H9 (cell line): ENCODE measurements at places on chromosomes 3 and 15. TPM values are rescaled to one million over a fixed set of nuclear protein-coding genes. Genes with fewer than 3 reads are reported as not detected.

Gene FMN1
- 1.9 and 2.0 TPM in 2 replicates for total RNA-seq

DNA sequence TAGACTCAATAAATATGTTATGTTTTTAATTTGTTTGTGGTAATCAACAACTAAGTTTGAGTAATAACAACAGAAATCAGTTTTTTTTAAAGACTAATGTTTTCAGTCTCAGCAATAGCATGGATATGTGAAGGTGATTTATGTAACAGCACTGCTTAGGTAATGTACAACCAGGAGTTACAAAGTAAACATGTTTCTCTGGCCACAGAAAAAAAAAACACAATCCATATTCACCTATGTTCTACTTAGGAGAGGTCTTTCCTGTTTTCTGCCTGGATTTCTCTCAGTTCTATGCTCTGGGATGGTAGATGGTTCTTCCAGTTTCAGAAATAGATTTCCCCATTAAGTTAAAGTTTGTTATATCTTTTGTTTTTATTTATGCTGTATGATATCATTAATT lies 579.4 kb downstream of the SI start:
- H3K27ac ChIP-seq: no peak overlapping the region
- H3K36me3 ChIP-seq: peaks cover 5% of the 10 kb centered on the region; the same call in 1 of the 2 replicates
- H3K4me3 ChIP-seq: no peak overlapping the region
- H3K4me1 ChIP-seq: no peaks in the 10 kb centered on the region

DNA sequence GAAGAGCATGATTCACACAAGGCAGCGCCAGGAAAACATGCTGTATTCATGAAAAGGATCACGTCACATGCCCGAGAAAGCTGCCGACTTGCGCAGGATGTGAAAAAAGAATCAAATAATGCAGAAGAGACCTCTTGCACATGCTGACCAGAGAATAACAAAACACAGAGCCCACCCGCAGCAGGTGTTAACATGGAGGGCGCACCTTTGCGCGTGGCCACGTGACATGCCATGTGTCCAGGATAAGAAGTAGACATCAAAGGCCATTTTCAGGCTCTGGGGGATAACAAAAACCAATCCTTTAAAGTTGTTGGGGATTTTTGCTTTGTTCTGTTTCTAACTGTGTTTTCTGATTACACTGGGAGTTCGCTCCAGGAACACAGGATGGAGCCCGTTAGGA lies 1332.8 kb downstream of the ZPLD1 start:
- H3K4me1 ChIP-seq: no peaks in the 10 kb centered on the region

- 0 out of 2 replicates have a peak, but pooled peaks cover 2% of the 10 kb centered on the region for H3K4me1 ChIP-seq
- DNase-seq: no peak
- no peak overlapping the region for H3K27ac ChIP-seq
- H3K4me3 ChIP-seq: no peak overlapping the region
- H3K36me3 ChIP-seq: peaks cover 2% of the 10 kb centered on the region; the same call in 1 of the 2 replicates
Observed at GRCh38 chr3:70150599-70150998, 151.1 kb downstream of the SAMMSON start.

Gene PPP1R14D
- total RNA-seq: not detected in 2 replicates

DNA sequence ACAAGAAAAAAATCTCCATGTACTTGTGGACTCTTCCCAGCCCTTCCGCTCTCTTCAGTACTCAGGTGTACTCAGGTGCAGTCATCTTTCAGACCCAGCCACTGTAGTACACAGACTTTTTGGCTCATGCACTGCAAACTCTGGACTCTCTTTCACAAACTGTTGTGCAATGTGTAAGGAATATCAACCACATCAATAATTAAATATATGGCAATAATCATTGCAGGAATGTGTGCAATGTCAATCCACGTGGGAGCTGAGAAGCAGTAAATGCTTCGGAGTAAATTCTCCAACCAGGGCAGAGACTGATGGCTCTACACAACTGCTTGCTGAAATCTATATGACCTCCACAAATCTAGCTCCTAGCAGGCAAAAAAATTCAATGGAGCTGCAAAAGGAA lies 287.3 kb upstream of the COL8A1 start:
- DNase-seq: no peak
- H3K27ac ChIP-seq: no peak overlapping the region
- H3K4me3 ChIP-seq: no peak overlapping the region
- no peaks in the 10 kb centered on the region for H3K4me1 ChIP-seq
- no peaks in the 10 kb centered on the region for H3K36me3 ChIP-seq

Gene ZCWPW2
- total RNA-seq: 0.31 and 0.35 TPM in 2 replicates

Gene CAMK1
- total RNA-seq: 9.0 and 9.2 TPM in 2 replicates

Gene EOMES
- total RNA-seq: 1.7 and 2.0 TPM in 2 replicates

Gene GABRB3
- total RNA-seq: 98.2 and 112 TPM in 2 replicates

DNA sequence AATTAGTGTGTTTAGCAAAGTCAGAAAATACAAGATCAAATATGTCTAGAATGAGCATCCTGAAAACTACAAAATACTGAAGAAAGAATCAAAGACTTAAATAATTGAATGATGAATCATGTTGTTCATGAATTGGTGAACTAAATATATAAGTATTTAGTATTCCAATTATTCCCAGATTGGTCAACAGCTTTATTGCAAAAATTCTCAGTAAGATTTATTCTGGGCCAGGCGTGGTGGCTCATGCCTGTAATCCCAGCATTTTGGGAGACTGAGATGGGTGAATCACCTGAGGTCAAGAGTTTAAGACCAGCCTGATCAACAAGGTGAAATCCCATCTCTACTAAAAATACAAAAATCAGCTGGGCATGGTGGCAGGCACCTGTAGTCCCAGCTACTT lies 250.0 kb upstream of the NECTIN3 start:
- no peak overlapping the region for H3K4me3 ChIP-seq
- H3K27me3 ChIP-seq: no peaks in the 10 kb centered on the region
- H3K27ac ChIP-seq: no peak overlapping the region
- no peak for DNase-seq
- no peaks in the 10 kb centered on the region for H3K4me1 ChIP-seq

- DNase-seq: no peak
- no peaks in the 10 kb centered on the region for H3K4me1 ChIP-seq
- H3K27me3 ChIP-seq: no peaks in the 10 kb centered on the region
- H3K27ac ChIP-seq: no peak overlapping the region
- no peak overlapping the region for H3K4me3 ChIP-seq
Observed at GRCh38 chr3:183275418-183275817, 22.4 kb downstream of the B3GNT5 start.

DNA sequence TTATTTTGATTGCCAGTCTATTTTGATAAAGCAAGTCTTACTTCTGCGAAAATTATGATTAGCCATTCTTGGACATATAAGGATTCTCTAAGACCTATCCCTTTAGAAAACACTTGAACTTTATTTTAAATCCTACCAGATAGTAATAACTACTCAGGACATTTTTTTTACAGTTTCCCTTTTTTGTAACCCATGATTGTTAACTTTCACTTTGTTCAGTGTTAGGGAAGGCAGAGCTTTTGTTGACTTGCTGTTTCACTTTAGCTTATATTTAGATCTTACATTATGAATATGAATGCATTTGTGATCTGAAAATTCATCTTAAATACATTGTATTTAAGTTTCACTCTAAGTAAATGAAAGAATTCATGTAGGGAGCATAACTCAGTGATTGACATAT lies 167.0 kb downstream of the AKAP13 start:
- H3K27me3 ChIP-seq: no peaks in the 10 kb centered on the region; the same call in 1 of the 2 replicates
- no peak for DNase-seq
- H3K27ac ChIP-seq: no peak overlapping the region
- H3K4me3 ChIP-seq: no peak overlapping the region

- H3K4me3 ChIP-seq: no peak overlapping the region
- no peaks in the 10 kb centered on the region for H3K27me3 ChIP-seq
- no peak for DNase-seq
- no peak overlapping the region for H3K27ac ChIP-seq
- H3K4me1 ChIP-seq: peaks cover 4% of the 10 kb centered on the region; the same call in 1 of the 2 replicates
Observed at GRCh38 chr15:62119227-62119864, 45.7 kb downstream of the C2CD4B start.

DNA sequence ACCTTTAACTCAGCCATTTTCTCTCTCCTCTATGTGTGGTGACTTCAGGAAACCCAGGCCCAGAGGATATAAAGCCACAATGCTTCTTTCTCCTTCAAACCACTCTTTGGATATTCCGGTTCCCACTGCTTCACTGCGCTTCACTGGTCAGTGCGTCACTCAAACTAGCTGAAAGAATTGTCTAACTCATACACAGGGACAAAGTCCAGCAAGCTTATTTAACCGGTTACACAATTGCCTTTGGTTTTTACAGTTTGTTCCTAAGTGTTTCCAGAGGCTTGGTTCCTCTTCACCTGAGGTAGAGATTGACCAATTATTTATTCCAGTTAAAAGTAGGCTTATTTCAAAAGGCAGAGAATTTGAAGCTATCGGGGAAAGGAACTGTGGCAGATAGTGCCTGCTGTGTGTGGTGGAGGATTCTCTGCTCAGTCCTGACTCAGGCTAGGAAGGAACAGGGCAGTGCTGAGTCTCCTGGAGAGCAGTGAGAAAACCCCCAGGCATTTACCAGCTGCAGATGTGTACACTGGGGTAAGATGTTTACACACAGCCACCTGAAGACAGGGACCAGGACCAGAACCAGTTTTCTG lies at the start of gene HGD:
Gene HGD, minus strand, starts transcription at position 145 of the 587 bp plus-strand sequence. Its CDS starts 128 bp downstream, at position 17.
- H3K4me1 ChIP-seq: peaks cover 3% of the 10 kb centered on the region; the same call in 1 of the 2 replicates
- no peak within 1 kb of the TSS for H3K4me3 ChIP-seq
- no peak within 1 kb of the TSS for H3K27ac ChIP-seq
- H3K27me3 ChIP-seq: no peaks in the 10 kb centered on the region

GRCh38 chr3:130656627-130657026 lies 90.0 kb downstream of the PIK3R4 start:
- no peak overlapping the region for H3K4me3 ChIP-seq
- no peaks in the 10 kb centered on the region for H3K27me3 ChIP-seq
- peaks cover 14% of the 10 kb centered on the region for H3K36me3 ChIP-seq
- DNase-seq: no peak
- H3K4me1 ChIP-seq: no peaks in the 10 kb centered on the region
- no peak overlapping the region for H3K27ac ChIP-seq

GRCh38 chr15:58454950-58455401 lies 23.2 kb downstream of the LIPC start:
- H3K27ac ChIP-seq: no peak overlapping the region
- DNase-seq: no peak
- H3K4me3 ChIP-seq: no peak overlapping the region
- H3K27me3 ChIP-seq: no peaks in the 10 kb centered on the region

Gene CLSTN2
- 0.66 and 0.68 TPM in 2 replicates for total RNA-seq

DNA sequence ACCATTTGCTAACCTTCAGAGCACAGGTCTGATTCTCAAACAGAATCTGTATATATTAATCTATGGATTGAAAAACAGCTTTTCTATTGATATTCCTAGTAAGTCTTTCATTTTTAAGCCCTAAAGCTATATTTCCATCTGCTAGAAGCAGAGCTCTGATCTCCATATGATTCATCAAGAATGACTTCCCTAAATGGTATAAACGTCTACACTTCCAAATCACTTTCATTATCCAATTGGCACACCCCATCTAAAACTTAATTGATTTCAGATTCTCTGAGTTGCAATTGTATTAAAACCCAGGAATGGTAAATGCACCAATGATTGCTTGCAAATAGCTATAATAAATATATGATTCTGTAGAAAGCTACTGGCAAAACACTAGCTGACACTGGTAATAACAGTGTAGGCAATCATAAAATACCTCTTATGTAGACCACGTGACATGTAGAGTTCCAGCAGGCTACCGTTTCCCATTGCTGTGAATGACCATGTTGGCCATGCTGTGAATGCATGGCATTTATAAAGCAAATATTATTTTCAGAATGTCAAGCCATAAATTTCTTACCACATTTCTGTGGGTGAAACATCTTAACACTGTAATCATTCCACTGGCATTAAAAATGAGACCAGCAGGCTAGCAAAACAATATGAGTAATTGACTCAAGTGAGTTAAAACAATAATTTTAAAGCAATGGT lies 226.0 kb downstream of the ZMAT3 start:
- no peaks in the 10 kb centered on the region; the same call in 1 of the 2 replicates for H3K27me3 ChIP-seq
- no peak overlapping the region for H3K4me3 ChIP-seq
- H3K4me1 ChIP-seq: no peaks in the 10 kb centered on the region
- H3K36me3 ChIP-seq: peaks cover 6% of the 10 kb centered on the region; the same call in 2 of the 3 replicates
- no peak for DNase-seq

Gene GOLGA6D
- 0.35 and 0.37 TPM in 2 replicates for total RNA-seq

Gene SI
- not detected in 2 replicates for total RNA-seq

- DNase-seq: no peak
- H3K27me3 ChIP-seq: no peaks in the 10 kb centered on the region
Observed at GRCh38 chr15:98778960-98779359, 130.6 kb downstream of the IGF1R start.

DNA sequence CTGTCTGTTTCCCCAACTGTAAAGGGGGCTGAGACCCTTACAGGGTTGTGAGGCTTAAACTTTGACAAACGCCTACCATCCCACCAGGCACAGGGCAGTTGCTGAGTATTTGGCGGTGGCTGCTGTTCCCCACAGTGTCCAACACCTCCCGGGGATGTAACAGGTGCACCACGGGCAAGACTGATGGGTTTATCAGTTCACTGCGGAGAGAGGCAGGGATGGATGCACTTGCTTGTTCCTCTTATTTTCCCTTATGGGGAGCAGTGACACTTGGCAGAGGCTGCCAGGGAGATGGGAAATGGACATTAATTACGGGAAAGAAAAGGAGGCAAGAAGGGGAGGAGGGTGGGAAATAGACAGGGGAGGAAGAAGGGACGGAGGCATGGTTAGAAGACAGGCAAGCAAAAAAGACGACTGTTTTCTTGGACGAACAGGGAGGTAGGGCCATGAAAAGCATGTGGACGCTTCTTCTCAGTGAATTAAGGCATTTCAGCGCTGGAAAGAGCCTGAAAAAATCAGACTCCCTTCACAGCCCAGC lies 16.6 kb upstream of the ADIPOQ start:
- no peak overlapping the region for H3K27ac ChIP-seq
- DNase-seq: peak; percentile 38
- H3K36me3 ChIP-seq: no peaks in the 10 kb centered on the region
- peaks cover 5% of the 10 kb centered on the region; the same call in 1 of the 2 replicates for H3K27me3 ChIP-seq
- H3K4me1 ChIP-seq: no peaks in the 10 kb centered on the region; the same call in 1 of the 2 replicates
- H3K4me3 ChIP-seq: peak overlapping the region; percentile 78

Gene GHRL
- total RNA-seq: 1.3 TPM in 1 of 2 replicates, not detected in the other

Gene CPN2
- not detected in 2 replicates for total RNA-seq

GRCh38 chr3:170111147-170111771 lies 70.3 kb downstream of the PHC3 start:
- H3K27me3 ChIP-seq: no peaks in the 10 kb centered on the region
- no peak overlapping the region for H3K4me3 ChIP-seq
- H3K36me3 ChIP-seq: peaks cover 4% of the 10 kb centered on the region; the same call in 1 of the 3 replicates
- no peak for DNase-seq
- H3K27ac ChIP-seq: no peak overlapping the region
- H3K4me1 ChIP-seq: peaks cover 4% of the 10 kb centered on the region; the same call in 1 of the 2 replicates

GRCh38 chr3:123475786-123476185 lies 26.9 kb upstream of the ADCY5 start:
- no peaks in the 10 kb centered on the region; the same call in 1 of the 2 replicates for H3K4me1 ChIP-seq
- H3K36me3 ChIP-seq: no peaks in the 10 kb centered on the region
- no peak for DNase-seq
- H3K27ac ChIP-seq: no peak overlapping the region
- H3K4me3 ChIP-seq: no peak overlapping the region
- 0 out of 2 replicates have a peak, but pooled peaks cover 2% of the 10 kb centered on the region for H3K27me3 ChIP-seq

DNA sequence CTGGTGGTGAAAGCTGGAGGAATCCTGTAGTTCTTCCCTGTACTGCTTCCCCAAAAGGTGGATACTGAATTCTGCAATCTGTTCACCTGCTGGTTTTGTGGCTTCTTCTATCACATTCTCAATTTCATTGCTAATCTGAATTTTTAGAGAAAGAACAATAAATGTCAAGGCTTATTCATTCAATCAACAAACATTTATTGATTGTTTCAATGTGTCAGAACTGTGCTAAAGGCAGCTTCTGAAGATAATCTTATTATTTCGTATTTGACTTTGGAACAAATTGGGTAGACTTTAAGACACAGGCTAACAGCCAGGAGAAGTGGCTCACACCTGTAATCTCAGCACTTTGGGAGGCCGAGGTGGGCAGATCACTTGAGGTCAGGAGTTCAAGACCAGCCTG lies 46.8 kb downstream of the IMPG2 start:
- peaks cover 28% of the 10 kb centered on the region for H3K27me3 ChIP-seq
- H3K4me3 ChIP-seq: no peak overlapping the region
- H3K4me1 ChIP-seq: no peaks in the 10 kb centered on the region; the same call in 1 of the 2 replicates
- no peak for DNase-seq
